ENCODE measurements at places on chromosomes 6 and 20.

DNA sequence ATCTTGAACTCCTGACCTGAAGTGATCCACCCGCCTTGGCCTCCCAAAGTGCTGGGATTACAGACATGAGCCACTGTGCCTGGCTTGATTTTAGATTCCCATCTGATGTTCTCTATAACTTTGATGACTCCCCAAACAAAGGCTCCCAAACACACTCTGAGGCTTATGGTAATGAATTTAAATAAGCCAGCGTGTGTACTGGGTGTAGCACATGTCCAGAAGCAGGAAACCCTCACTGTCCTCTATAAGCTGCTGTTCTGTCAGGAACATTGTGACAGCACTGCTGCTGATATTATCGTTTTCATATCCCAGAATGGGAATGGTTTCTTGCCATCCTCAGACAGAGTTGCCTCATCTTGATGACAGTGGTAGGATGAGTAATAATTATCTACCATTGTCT lies 54.1 kb upstream of the SALL4 start:
- DNase-seq: no peak

DNA sequence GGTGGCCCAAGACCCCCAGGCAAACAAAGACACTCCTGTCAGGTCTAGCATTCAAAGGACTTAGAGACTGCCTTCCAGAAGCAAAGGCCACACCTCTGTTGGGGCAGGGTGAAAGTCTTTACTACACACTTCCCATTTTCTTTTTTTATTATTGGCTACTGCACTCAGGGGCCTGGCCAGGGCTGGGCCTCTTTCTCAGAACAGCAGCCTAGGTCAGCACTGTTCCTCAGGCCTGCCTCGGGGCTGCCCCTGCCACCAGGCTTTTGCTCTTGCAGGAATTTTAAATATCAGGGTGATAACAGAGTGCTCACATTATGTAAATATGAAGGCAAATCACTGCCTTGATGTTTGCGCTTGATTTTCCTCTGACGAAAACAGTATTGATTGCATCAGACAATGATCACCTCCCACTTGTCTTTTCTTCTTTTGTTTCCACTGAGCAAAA lies 18.5 kb downstream of the GSTA4 start:
- no peak for DNase-seq

DNA sequence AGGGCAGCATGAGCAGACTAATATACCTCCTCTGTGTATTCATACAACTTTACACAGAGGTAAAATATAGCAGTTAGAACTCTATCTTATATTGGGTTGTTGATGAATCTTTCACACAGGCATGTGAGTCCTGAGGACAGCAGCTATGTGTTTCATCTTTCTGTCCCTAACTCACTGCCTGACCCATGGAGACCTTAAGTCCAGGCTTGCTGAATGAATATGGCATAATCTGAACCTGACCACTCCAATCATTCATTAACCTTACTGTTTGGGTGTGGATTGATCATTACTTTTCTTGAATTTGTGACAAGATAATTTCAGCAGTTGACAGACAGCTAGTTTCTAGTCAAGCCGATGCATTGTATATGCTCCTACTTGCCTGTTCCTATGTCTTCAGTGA lies 27.3 kb upstream of the TSPYL1 start:
- no peak for DNase-seq

DNA sequence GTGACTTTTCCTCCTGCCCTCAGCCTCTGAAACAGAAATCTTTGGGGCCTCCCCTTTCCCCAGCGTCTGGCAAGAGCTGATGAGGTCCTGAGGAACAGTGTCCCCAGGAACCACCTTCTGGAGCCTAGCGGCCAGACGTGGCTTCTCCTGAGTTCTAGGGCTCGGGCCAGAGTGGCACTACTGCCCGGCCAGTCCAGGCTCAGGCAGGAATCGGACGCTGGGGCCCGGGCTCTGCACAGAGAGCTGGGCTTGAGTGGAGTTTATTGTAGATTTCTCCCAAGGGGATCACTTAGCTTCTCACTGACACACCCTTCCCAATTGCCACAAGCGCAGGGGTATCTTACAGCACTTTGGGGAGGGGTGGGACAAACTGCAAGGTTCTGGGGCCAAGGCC lies 20.2 kb downstream of the SDCBP2 start:
- DNase-seq: peak; percentile 41

DNA sequence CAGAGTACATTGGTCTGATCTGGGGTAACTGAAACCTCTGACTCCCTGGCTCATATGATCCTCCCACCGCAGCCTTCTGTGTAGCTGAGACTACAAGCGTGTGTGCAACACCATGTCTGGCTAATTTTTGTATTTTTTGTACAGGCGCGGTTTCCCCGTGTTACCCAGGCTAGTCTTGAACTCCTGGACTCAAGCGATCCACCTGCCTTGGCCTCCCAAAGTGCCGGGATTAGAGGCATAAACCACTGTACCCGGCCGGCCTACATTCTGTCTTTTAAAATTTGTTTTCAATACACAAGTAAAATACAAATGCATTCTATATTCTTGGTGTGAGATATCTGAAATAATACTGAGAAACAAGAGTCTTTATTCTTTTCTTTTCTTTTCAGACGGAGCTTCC lies 1.7 kb upstream of the CBFA2T2 start:
- DNase-seq: no peak

DNA sequence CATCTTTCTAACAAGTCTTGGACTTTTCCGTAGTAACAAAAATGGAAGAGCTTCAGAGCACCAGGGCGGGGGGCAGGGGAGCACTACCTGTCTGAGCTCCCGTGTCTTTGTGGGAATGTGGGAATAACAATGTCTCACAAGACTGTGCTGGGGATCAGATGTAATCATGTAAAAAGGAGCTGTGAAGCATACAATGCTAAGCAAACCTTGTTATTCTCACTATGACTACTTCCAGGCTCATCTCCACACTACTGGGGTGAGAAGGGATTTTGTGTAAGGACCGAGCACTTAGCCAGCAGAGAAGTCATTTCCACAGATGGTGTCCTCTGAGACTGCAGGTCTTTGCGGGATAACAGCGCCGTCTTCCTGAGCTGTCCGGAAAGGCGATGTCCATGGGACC lies 27.1 kb downstream of the PRR18 start:
- no peak for DNase-seq

GRCh38 chr6:82251942-82252341 lies 4.4 kb upstream of the IBTK start:
- DNase-seq: no peak

DNA sequence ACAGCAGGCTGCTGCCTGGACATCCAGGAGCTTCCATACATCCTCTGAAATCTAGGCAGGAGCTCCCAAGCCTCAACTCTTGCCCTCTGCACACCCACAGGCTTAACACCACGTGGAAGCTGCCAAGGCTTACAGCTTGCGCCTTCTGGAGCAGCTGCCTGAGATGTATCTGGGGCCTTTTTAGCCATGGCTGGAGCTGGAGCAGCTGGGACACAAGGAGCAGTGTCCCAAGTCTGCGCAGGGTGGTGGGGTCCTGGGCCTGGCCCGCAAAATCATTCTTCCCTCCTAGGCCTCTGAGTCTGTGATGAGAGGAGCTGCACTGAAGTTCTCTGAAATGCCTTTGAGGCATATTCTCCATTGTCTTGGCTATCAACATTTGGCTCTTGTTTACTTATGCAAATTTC lies 255.0 kb downstream of the DLL1 start:
- no peak for DNase-seq

DNA sequence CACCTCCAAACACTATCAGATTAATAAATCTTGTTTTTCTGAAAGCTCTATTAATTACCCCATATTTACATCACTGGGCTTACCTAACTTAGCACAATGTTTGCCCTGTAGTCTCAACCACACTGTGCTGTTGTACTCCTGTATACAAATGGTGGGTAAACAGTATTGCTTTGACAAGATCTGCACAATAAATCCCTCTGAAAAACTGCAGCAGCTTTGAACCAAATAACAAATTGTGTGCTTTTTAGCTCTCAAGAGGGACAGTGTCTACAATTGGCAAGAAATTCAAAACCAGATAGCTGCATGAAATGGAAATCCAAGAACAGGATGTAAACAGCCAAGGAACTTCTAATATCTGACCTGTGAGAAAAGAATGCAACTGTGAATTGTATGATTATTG lies 10.4 kb downstream of the KIF6 start:
- no peak for DNase-seq

DNA sequence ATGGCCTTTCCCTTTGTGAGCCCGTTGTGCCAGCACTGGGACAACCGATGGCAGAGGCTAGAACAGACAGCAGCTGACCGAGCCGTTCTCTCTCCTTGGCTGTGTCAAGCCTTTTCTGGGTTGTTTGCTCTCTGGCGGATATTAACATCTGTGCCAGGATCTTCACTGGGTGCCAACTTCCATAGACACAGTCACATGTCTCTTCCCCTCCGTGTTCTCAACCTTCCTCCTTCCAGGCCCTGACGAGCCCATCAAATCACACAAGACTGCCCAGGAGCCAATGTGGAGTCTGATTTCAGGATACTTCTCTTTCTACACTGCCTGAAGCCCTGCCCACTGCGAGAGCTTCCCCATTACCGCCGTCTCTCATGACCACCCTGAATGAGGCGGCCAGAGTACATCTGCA lies 111.0 kb upstream of the RALGAPA2 start:
- no peak for DNase-seq

- DNase-seq: no peak
Observed at GRCh38 chr6:167764713-167765479, 61.8 kb upstream of the AFDN start.

DNA sequence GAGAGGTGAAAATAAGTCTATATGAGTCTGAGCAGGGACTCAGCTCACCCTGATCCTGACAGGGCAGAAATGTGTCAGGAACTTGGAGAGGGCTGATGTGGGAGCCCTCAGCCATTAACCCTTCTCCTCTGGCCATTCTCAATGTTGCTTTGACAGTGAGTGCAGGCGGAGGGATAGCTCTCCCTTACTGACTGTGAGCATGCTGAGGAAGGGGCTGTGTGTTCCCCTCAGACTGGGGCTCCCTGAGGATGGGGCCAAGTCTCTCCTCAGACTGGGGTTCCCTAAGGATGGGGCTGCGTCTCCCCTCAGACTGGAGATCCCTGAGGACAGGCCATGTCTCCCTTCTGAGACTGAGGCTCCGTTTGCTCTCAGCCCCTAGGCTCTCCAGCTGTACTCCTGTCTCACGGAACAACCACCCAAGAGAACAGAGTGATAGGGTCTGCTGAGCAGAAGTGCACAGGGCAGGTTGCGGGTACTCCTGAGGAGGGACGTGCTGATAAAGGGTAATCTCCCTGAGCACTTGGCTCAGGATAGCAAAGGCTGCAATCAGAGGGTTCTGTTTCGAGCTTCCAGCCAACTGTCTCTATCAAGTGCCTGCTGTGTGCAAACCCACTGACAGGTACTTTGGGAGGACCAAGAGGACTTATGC lies 141.0 kb downstream of the MRPL14 start:
- no peak for DNase-seq

GRCh38 chr20:1632178-1632577 lies 12.4 kb upstream of the SIRPB1 start:
- DNase-seq: no peak

DNA sequence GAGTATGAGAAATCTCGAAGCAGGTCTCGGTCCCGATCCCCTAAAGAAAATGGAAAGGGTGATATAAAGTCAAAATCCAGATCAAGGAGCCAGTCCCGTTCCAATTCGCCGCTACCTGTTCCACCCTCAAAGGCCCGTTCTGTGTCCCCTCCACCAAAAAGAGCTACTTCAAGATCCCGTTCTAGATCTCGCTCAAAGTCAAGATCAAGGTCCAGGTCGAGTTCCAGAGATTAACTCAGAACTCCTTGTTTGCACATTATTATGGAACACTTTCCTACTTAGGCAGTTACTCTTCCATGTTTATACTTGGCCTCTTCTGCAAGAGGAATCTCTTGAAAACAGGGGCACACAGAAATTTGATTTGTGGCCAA lies 3.1 kb downstream of the SRSF6 start:
- no peak for DNase-seq

DNA sequence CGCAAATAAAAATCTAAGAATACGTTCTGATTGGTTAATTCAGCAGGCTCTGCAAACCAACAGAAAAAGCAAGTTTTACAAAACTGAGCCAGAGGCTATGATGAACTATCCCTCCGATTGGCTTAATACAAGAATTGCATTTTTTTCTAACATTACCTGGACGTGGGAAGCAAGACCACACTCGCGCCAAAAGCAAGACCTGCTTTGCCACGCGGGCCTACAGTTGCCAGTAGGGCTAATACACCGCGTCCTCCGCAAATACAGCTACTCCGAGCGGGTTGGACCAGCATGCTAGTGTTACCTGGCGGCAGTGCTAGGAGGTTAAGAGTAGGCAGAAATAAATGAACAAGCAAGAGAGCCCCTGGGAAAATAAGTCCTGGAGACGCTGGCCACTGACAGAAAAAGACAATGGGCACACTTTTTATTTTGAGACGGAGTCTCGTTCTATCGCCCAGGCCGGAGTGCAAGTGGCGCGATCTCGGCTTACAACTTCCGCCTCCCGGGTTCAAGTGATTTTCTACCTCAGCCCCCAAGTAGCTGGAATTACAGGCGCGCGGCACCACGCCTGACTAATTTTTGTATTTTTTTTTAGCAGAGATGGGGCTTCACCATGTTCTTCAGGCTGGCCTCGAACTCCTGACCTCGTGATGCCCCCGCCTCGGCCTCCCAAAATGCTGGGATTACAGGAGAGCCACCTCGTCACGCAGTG lies 131.9 kb upstream of the BTN3A2 start:
- no peak for DNase-seq

- no peak for DNase-seq
Observed at GRCh38 chr20:16732506-16733152, 2.8 kb downstream of the SNRPB2 start.

DNA sequence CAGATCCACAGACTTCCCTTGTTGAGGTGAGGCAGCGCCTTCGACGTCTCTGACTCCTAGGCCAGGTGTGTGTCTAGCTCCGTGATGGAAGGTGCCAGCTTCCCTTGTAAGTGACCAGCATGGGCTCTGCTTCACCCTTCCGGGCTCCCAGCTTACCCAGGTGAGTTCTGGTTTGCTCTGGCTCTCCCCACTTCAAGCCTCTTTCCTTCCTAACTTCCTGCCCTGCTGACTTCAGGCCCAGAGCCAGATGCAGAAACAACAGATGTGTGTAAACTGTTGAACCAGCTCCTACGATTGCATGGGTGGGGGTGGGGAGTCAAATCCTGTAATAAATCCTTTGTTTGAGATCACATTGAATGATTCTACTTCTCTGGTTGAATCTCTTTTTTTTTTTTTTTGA lies 51.6 kb upstream of the BMP6 start:
- no peak for DNase-seq

GRCh38 chr6:63305277-63305676 lies 14.5 kb downstream of the LGSN start:
- DNase-seq: no peak

GRCh38 chr6:39446909-39447308 lies 124.4 kb upstream of the KCNK16 start:
- no peak for DNase-seq

- DNase-seq: peak; percentile 97
Observed at GRCh38 chr6:26224940-26225847, 138.0 kb downstream of the HFE start.

All from kidney (tissue), 22 donors.